A549 treated with Hydrocortisone at 1 μM for 4 hours (cell line): ENCODE measurements at places on chromosomes 3 and 15. TPM values are rescaled to one million over a fixed set of nuclear protein-coding genes. Genes with fewer than 3 reads are reported as not detected.

The GPR87 gene
- 2.3 to 2.7 TPM (median 2.6 TPM) in 5 replicates for total RNA-seq

The GOLGA6A gene
- 0.03 to 0.13 TPM (median 0.12 TPM) in 4 of 5 replicates, not detected in the other for total RNA-seq

The TARS3 gene
- 6.5 to 9.9 TPM (median 7.7 TPM) in 5 replicates for total RNA-seq

The CHRNA5 gene
- 29.7 to 34.6 TPM (median 32.5 TPM) in 5 replicates for total RNA-seq

The LRRC31 gene
- not detected in 5 replicates for total RNA-seq

The ALDH1A2 gene
- 0.24 to 1.1 TPM (median 0.62 TPM) in 4 of 5 replicates, not detected in the other for total RNA-seq

The GXYLT2 gene
- 0.87 to 1.2 TPM (median 1.1 TPM) in 5 replicates for total RNA-seq

The SIDT1 gene
- 0.46 to 0.60 TPM (median 0.54 TPM) in 5 replicates for total RNA-seq

The A4GNT gene
- total RNA-seq: not detected in 5 replicates

The SLC12A1 gene
- not detected in 5 replicates for total RNA-seq

The SH3GL3 gene
- 0.38 to 0.75 TPM (median 0.61 TPM) in 5 replicates for total RNA-seq

The SAXO2 gene
- 1.8 to 2.4 TPM (median 2.1 TPM) in 5 replicates for total RNA-seq
